AML-193 (cell line): ENCODE measurements at places on chromosomes 3 and 15.
A peak's percentile ranks its signal among the peaks of the same experiment; 100 is the strongest.

DNA sequence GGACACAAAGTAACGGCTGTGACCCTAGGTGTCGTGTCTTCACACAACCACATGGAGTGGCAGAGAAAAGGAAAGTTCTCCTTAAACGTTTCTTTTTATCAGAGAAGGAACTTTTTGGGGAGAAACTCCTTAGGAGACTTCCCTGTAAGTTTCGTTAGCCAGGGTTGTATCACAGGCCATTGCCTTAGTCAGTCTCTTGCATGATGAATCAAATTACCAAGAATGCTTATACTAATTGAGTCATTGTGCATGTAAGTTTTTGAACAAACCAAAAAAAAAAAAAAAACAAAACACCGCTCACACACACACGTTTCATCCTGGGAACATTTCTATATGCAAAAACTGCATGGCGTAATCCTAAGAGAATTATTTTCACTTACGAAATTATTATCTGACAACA, 150.4 kb upstream of the SATB1 start:
- no peak for DNase-seq

DNA sequence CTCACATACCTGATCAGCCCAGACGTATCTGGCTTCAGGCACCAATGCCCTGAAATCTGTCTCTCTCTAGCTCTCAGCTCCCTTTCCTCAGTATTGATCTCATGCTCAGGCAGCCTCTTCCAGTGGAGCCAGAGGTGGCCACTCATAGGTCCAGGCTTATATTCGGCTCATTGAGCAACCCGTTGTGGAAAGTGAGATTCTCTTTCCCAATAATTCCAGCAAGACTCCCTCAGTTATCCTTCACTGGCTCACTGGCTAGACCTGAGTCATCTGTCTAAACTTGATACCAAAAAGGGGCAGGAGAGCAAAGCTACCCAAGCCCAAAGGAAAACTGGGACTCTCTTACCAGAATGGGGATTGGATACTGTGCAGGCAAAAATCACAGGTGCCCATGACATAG, 33.4 kb upstream of the FRMD4B start:
- no peak for DNase-seq

GRCh38 chr3:49222002-49222401, 50.6 kb downstream of the KLHDC8B start:
- DNase-seq = no peak

DNA sequence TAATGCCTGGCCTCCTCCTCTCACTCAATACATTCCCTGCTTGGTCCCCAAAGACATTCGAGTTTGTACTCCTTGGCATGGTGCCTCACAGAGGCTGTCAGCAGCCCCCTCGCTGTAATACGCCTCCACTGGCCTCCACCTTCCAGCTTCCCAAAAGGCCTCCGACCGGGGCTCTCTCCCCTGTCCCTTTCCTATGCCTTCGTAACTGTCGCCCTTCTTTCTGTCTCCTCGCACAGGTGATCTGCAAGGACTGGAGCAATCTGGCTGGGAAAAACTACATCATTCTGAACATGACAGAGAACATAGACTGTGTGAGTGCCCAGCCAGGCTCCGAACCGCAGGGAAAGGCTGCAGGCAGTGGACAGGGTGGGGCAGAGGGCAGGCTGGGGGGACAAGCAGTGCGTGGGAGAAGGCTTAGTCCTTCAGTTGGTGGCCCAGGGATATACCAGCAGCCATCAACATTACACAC, 10.7 kb upstream of the ABTB1 start:
- DNase-seq = no peak

GRCh38 chr3:111106993-111107661, 35.5 kb downstream of the NECTIN3 start:
- no peak for DNase-seq

DNA sequence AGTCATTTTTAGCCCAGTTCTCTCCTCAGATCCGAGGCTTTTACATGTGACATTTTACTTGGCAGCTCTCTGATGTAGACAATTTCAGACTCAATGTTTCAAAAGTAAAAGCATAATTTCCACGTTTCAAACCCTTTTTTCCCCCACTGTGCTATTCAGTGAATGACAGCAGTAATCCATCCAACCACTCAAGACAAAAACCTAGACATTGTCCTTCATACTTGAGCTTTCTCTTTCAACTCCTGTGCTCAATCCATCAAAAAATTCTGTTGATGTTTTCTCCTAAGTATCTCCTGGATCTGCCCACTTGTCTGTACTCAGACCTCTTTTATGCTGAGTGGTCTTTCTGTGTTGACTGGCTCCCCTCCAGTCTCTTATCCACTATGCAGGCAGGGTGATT, 214.7 kb downstream of the CHL1 start:
- no peak for DNase-seq

DNA sequence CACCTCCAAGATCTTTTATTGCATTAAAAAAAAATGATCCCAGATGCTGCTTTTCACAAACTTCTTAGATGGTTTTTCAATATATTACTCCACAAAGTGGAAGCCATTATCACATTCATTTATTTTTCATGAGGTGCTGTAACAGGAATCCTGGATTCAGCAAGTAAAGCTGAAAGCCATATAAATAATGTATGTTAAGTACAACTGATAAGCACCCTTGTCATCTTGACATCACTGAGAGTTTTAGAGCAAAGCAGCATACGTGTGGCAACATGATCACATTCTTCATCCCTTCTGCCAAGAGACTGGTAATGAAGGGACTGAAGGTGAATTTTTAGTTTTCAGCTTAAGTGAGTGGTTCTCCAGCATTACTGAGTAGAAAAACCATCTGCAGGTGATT, 44.9 kb upstream of the LRRFIP2 start:
- DNase-seq = no peak

GRCh38 chr3:157793745-157794144, 290.5 kb upstream of the VEPH1 start:
- DNase-seq = no peak

- peak; percentile 60 for DNase-seq
These were observed 101.6 kb downstream of the ZPLD1 start for GRCh38 chr3:102536456-102536855.

GRCh38 chr15:55824857-55825613, 82.1 kb upstream of the PRTG start:
- DNase-seq = no peak

GRCh38 chr3:73094951-73095350, 33.5 kb downstream of the EBLN2 start:
- no peak for DNase-seq

DNA sequence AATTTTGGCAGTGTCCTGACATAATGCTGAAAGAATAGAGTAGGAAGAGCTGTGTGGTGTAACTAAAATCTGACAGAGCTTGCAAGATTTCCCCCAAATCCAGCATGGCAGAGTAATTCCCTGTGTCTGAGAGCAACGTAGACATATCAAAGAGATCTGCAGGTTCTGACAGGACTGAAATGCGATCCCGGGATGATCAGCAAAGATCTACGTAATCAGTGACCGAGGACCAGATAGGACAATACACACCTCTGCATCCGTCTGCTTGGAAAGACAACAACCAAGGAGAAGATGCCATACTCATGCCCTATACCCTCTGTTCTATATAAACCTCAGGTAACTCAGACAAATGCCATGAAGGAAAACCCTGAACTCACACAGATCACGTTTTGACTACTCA, 26.6 kb upstream of the SYNPR start:
- no peak for DNase-seq

DNA sequence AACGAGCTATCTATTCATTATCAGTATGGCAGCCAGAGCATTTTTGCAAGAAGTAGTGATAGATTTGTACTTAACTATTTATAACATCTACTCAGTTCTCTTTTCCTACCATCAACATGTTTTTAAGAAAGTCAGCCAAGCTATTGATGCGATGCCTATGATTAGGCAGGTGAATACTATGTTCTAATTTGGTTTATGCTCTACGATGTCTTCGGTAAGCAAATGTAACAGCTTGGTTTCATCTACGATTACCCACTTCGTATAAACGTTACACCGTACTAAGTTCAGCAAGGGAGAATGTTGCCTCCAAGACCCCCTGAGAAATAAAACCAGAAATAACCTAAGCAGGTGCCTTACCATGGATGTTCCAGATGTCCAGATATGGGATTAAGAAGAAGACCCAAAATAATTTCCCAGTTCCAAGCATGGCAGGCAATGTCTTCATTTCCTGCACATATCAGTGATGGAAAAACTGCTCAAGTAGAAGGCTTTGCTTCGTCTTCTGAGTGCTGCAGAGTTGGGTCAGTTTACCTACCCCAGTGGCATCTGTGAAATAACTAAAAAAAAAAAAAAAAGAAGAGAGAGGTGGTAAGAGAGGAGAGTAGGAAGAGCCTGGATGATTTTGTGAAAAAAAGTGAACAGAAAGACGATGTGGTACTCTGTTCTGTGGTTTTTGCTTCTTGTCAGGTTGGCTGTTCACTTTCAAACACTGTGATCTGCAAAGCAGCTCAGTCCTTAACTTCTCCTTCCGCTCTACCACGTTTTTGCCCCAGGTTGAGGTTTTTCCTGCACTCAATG, at the start of gene BTLA:
BTLA (minus strand) TSS at position 559 of the 798 bp plus-strand sequence; CDS start at position 445, 114 bp downstream.
- DNase-seq = no peak

GRCh38 chr3:126777366-126777765, 73.3 kb downstream of the CHCHD6 start:
- DNase-seq = no peak

DNA sequence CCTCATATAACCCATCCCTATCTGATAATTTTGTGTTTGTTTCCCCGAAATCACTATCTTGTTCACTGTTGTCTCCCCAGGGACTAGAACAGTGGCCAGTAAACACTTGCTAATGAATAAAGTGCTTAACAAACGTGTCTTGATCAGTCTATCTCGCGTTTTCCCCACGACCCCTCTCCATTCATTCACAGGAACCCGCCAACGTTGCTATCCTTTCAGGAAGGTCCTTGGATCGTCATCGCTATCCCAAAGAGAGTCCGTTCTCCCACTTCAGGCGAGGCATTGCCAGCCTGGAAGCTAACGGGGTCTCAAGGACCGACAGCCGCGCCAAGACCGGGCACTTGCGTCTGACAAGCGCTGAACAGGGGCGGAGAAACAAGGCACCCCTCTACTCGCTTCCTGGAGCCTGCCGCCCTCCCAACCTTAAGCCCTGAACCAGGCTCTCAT, 344 bp downstream of the LINS1 start:
- DNase-seq = no peak

GRCh38 chr15:80028937-80029336, 30.5 kb upstream of the ZFAND6 start:
- DNase-seq = no peak

DNA sequence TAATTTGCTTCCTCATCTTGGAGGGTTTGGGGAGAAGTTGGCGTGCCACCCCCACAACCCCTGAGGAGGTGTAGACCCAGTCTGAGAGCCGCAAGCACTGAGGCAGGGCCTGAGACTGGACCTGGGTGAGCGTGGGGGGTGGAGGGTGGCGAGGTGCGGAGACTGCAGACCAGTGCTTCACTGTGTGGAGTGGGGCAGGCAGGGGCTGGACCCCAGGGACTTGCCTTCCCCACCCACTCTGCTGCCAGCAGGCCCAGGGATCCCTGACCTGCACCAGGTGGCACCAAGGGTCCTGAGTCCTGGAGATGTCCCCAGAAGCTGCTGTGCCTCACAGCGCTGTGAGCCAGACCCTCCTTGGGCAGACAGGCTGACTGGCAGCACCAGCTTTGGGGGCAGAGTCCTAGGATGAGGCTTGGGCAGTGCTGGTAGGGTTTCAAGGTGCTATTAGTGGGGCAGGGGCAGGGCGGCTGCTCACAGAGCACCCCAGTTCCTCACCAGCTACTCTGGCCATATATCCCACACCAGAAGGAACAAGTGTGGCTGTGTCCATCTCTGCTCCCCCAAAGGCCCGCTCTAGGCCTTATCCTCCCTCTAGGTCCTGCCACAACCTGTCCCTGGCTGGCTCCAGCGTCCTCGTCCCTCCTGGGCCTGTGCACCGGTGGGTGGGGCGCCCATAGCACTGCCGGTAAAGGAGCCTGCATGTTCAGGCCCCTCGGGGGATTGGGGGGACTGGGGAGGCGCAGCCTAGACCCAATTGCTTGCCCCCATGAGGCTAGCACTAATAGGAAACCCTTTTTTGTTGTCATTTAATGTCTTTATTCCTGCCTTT, 11.8 kb downstream of the ZBTB47 start:
- no peak for DNase-seq

DNA sequence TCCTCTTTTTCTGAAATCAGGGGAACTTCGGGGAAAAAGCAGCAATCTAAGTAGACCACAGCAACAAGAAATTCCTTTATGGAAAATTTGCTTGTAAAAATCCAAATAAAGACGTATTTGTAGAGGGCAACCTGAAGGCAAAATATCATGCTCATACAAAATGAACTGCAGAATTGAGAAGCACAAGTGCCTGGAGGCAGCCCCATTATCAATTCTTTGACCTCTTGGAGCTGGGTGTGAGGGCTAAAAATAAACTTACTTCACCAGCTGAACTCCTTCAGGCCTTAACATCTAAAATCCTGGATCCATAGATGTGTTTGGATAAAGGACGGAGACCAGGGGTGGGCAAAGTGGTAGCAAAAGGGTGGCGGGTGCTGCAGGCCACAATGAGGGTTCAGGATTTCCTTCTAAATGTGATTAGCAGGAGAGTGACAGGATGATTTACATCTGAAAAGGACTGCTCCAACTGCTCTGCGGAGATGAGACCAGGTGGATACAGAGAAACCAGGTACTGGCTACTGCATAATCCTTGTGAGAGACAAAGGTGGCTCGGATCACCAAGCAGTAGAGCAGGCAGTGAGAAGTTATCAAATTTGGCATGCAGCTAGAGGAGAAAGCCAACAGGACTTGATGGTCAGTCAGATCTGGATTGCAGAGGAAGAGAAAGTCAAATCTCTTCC, 81.7 kb upstream of the TJP1 start:
- no peak for DNase-seq

DNA sequence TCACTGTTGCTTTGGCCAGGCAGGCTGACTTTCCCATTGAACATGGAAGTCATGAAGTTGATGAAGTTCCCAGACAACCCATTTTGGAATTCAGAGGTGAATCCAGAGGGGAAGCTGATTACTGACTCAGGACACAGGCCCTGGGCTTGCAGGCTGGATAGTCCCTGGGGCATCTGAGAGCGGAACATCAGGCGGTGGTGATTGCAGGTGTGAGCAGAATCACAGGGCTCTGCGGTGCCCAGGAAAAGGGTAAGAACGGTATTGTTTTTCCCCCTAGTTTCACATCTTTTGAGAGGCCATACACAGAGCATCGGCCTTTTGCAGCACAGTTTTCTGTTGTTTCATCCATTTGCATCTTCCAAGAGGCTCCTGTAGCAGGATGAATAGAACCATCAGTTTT, 104.7 kb downstream of the CHSY1 start:
- DNase-seq = no peak

- no peak for DNase-seq
These were observed 34.9 kb downstream of the SMAD3 start for GRCh38 chr15:67100124-67100791.

GRCh38 chr3:28218071-28218916, 23.1 kb upstream of the CMC1 start:
- DNase-seq = no peak

- DNase-seq = no peak
These were observed 517.3 kb downstream of the MECOM start for GRCh38 chr3:169146179-169146665.
